ENCODE measurements at places on chromosomes 11 and 22.

- no peak for DNase-seq
Observed at GRCh38 chr11:106389101-106389500, 311.6 kb downstream of the AASDHPPT start.

GRCh38 chr11:133714471-133715375, 130.6 kb downstream of the SPATA19 start:
- no peak for DNase-seq

GRCh38 chr11:72871119-72871518, 56.9 kb downstream of the ATG16L2 start:
- DNase-seq, result no peak

GRCh38 chr11:118657709-118658428, 21.6 kb downstream of the TREH start:
- DNase-seq, result no peak

DNA sequence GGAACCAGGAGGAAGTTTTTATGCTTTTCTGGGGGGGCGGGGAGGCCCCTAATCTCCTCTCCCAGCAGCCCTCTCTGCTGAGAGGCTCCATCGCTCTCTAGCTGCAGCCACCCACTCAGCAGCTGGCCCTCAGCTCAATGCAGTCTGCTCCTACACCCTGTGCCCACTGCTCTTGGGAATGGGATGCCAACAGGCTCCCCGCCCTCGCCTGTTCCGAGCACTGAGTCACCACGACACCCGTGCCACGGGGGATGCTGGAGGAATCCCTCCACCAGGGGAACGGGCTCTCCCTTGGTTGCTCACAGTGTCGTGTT, 23.5 kb upstream of the SUSD2 start:
- no peak for DNase-seq
